ENCODE measurements at places on chromosomes 3 and 15. TPM values are rescaled to one million over a fixed set of nuclear protein-coding genes. Genes with fewer than 3 reads are reported as not detected.
A peak's percentile ranks its signal among the peaks of the same experiment; 100 is the strongest.

The ALDH1A3 gene
- not detected for total RNA-seq

GRCh38 chr3:132382688-132383194 lies 34.6 kb upstream of the DNAJC13 start:
- DNase-seq = no peak

The GOLGA6B gene
- total RNA-seq = not detected

DNA sequence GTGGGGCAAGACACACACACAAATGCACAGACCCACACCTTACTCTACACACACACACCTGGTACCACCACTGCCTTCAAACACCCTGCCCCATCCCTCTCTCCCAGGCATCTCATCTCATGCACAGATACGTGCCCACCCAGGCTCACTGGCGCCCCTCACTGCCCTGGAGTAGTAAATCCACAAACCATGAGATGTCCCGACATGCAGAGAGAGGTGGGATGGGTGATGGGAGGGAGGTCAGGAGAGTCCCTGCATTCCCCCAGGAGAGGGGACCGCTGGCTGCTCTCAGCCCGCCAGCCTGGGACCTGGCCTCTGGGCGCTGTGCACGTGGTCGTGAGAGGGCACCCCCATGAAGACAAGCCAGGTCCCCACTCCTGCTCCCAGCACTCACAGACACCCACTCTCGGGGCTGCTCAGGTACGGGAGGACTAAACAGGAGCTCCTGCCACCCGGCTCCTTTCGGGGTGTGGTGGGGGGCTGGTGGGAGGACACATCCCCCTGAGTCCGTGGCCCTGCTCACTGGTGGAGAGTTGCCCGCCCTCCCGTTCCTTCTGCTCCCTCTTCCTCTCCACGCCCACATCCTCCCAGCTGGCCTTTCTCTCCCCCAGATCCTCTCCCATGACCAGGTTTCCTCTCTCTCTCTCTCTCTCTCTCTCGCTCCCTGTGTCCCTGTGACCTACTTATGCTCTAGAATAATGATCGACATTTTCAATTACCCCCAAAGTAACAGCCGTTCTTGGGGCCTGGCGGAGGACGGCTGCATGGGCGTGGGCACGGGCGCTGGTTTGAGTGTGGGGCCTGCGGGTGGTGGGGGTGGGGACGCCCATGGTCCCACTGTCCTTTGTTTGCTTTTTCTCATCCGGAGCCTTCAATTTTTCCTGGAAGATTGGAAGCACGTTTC lies 18.9 kb upstream of the CSPG4 start:
- DNase-seq = peak; percentile 71

The STARD9 gene
- total RNA-seq = 4.0 TPM

The PLS1 gene
- total RNA-seq = 5.2 TPM

DNA sequence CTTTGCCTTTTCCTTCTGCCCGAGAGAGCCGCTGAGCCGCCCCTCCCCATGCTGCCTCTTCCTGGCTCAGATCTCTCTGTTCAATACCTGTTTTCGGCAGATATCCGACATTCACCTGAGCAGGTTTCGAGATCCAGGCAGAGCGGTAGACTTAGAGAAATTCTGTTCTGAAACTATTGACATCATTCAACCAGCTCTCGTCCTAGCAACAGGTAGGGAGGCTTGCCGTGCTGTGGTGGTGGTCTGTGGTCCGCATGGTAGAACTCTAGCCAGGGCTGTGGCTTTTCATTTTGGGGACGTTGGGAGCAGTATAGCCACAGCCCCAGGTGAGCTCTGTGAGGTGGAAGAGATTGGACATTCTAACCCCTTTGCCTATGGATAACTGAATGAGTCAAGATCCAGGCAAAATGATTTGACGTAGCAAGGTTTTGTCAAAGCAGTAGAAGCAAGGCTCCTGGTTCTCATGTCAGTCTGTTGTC lies 810 bp downstream of the TMEM62 start:
- DNase-seq = peak; percentile 57

- DNase-seq = no peak
These were observed 113.2 kb downstream of the TCF12 start for GRCh38 chr15:57031605-57032004.

- DNase-seq = no peak
These were observed 33.5 kb downstream of the CHAC1 start for GRCh38 chr15:40986820-40987219.
